ENCODE measurements at places on chromosomes 1 and 21. TPM values are rescaled to one million over a fixed set of nuclear protein-coding genes. Genes with fewer than 3 reads are reported as not detected.
A peak's percentile ranks its signal among the peaks of the same experiment; 100 is the strongest.

Gene GSTM2
- 97.6 TPM for polyA plus RNA-seq

Gene SYCP1
- not detected for polyA plus RNA-seq

Gene THEM5
- not detected for polyA plus RNA-seq

Gene BEND5
- polyA plus RNA-seq, result 4.3 TPM

Gene FAM163A
- 1.1 TPM for polyA plus RNA-seq

Gene FALEC
- polyA plus RNA-seq, result 0.72 TPM

Gene RHD
- not detected for polyA plus RNA-seq

Gene ZNF695
- 3.0 TPM for polyA plus RNA-seq

Gene NOC2L
- 114 TPM for polyA plus RNA-seq

Gene ITGB2
- polyA plus RNA-seq, result 0.77 TPM

Gene FCGR3A
- polyA plus RNA-seq, result not detected

Gene DYNLT4
- polyA plus RNA-seq, result 0.37 TPM

Gene KCNE1
- 0.16 TPM for polyA plus RNA-seq

Gene DTL
- polyA plus RNA-seq, result 12.6 TPM

Gene HLX
- 21.4 TPM for polyA plus RNA-seq

DNA sequence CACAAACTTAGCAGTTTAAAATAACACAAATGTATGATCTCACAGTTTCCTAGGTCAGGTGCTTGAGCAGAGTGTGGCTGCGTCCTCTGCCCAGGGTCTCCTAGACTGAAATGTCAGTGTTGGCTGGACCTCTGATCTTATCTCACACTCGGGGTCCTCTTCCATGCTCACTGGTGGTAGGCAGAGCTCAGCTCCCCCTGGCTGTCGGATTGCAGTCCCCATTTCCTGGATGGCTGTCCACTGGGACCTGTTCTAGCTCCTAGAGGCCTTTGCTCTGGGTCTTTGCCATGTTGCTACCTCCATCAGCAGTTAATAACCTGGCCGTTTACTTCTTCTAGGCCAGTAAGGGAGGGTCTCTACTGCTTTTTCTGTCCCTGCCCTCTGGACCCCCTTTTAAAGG is 107.5 kb downstream of the PCNX2 start:
- peaks cover 11% of the 10 kb centered on the region for H3K36me3 ChIP-seq
- no peak overlapping the region for H3K4me3 ChIP-seq
- no peaks in the 10 kb centered on the region for H3K27me3 ChIP-seq

- no peaks in the 10 kb centered on the region for H3K4me1 ChIP-seq
- H3K36me3 ChIP-seq, result no peaks in the 10 kb centered on the region
- no peak overlapping the region for H3K4me3 ChIP-seq
- no peaks in the 10 kb centered on the region for H3K27me3 ChIP-seq
- H3K27ac ChIP-seq, result no peak overlapping the region
Measured at GRCh38 chr21:38869196-38869595, 63.5 kb downstream of the ETS2 start.

GRCh38 chr21:45000637-45001133 is 60.9 kb downstream of the SLX9 start:
- H3K4me1 ChIP-seq, result peaks cover 20% of the 10 kb centered on the region
- no peak for DNase-seq
- H3K27ac ChIP-seq, result no peak overlapping the region
- H3K36me3 ChIP-seq, result no peaks in the 10 kb centered on the region
- no peaks in the 10 kb centered on the region for H3K27me3 ChIP-seq
- H3K4me3 ChIP-seq, result no peak overlapping the region

GRCh38 chr1:216325336-216325735 is 97.9 kb downstream of the USH2A start:
- no peak overlapping the region for H3K27ac ChIP-seq
- no peaks in the 10 kb centered on the region for H3K4me1 ChIP-seq
- no peaks in the 10 kb centered on the region for H3K36me3 ChIP-seq

- no peaks in the 10 kb centered on the region for H3K36me3 ChIP-seq
- DNase-seq, result no peak
Measured at GRCh38 chr1:225886159-225887029, 2.6 kb downstream of the LEFTY1 start.

GRCh38 chr1:46675549-46676314 is 4.1 kb downstream of the TEX38 start:
- no peak for DNase-seq
- H3K27me3 ChIP-seq, result no peaks in the 10 kb centered on the region
- no peaks in the 10 kb centered on the region for H3K4me1 ChIP-seq
- no peak overlapping the region for H3K27ac ChIP-seq

GRCh38 chr1:224502459-224503160 is 68.0 kb upstream of the WDR26 start:
- H3K4me3 ChIP-seq, result no peak overlapping the region
- DNase-seq, result peak; percentile 41
- no peaks in the 10 kb centered on the region for H3K27me3 ChIP-seq

DNA sequence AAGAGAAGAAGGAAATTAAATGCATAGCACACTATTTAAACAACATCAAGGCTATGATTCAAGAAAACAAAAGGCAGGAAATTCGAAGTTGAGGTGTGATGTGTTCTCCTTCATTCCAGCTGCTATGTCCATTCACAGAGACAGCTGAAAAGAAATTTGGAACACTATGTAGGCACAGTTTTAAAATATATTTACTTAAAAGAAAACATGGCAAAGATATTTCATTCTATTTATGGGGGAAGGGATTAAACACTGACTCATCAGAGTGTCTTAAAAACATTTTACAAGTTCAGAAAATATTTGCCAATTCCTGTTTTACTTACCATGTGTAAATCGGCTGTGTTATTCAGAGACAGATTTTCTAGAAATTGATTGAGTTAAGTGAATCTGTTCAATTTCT is 39.4 kb upstream of the NGF start:
- H3K27me3 ChIP-seq, result no peaks in the 10 kb centered on the region
- H3K4me1 ChIP-seq, result no peaks in the 10 kb centered on the region
- DNase-seq, result no peak
- no peak overlapping the region for H3K4me3 ChIP-seq
- H3K27ac ChIP-seq, result no peak overlapping the region

DNA sequence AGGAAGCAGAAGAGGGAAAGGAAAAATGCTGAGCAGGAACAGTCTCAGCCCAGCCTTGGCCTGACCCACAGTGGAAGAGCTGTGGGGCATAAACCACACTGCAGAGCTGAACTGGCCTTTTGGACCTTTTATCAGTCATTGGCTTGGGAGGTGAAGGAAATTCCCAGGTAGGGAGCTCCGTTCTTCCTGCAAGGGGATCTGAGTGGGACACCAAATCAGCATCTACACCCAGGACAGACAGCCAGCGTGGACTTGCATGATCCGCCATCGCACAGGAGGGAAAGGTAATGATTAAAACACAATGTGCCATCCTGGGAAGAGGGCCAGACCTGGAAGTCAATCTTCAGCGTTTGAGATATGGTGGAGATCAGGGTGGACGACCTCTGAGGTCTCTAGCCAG is 1.2 kb upstream of the MTFR1L start:
- 0 out of 2 replicates have a peak, but pooled peaks cover 8% of the 10 kb centered on the region for H3K4me1 ChIP-seq
- H3K36me3 ChIP-seq, result peaks cover 26% of the 10 kb centered on the region
- peak overlapping the region; percentile 95 for H3K4me3 ChIP-seq
- H3K27me3 ChIP-seq, result no peaks in the 10 kb centered on the region
- H3K27ac ChIP-seq, result peak overlapping the region; percentile 88
- no peak for DNase-seq

DNA sequence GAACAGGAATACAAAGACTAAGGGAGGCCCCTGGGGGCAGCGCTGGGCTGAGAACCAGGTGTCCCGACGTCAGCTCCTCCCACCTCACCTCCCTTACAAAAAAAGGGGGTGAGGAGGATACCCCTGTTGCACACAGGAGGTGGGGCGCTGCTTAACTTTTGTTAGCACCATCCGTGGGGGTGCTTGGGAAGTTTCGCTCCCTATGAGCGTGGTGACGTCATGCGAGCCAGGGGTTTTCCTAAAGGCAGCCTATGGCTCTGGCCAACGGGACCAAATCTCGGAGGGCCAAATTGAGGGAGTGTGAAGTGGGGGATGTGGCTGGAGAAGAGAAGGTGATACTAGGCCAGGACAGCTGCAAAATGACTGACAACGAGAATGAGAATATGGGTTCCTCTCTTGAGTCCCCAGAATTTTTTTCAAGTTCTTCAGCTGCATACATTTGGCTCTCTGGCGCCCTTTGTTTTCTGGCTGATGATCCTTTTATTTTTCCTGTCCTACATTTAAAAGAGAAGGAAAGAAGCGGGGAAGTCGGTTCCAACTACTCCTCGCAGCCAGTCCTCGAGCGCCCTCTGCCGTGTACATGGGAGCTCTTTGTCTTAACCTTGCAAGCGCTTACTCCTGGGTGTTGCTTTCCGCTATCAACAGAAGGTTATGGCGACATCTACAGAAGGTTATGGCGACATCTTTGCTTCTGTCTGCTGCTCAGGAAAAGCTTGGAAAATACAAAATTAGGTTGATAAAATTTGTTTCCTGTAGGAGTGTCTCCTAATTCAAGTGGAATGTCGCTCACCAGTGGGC is 48.0 kb upstream of the ZC3H11B start:
- H3K27ac ChIP-seq, result no peak overlapping the region
- peaks cover 20% of the 10 kb centered on the region for H3K4me1 ChIP-seq
- no peaks in the 10 kb centered on the region for H3K27me3 ChIP-seq
